AG10803 (cell line): ENCODE measurements at places on chromosomes 13 and 19.

GRCh38 chr19:883661-884211, 9.3 kb downstream of the MED16 start:
- DNase-seq: no peak

DNA sequence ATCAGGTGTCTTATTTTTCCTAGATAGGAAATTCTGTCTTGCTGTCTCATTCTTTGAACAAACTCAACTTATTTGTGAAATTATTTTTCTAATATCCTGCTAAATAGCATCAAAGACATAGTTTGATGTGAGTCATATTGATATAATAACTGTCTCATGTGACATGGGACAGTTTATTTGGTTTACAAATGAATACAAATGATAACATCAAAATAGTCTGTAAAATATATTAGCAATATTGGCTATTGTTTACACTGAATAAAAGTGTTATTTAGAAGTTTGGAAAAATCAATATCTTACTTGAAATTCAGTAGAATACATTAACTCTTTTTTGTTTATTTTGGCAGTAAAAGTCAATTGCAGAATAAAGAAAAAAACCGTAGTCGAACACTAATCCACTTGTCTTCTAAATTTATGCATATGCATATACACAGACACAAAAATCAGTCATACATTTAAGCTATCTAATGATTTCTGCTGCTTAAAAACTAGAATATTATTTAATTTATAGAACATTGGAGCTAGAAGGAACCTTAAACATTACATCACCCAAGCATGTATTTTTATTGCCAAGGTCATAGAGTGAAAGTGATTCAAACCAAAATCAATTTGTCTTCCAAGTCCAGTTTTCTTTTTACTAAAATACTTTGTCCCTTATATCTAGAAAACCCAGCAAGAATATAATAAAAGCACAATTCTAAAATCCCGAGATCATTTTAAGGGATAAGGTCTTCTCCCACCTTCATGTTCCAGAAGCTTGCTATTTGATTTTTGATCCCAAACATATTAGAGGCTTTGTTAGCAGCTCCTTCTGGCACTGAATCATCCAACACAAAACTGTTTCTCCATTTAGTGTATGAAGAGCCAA, 776.5 kb upstream of the SLITRK1 start:
- no peak for DNase-seq

- DNase-seq: no peak
Observed at GRCh38 chr19:14107581-14108461, 9.7 kb downstream of the PRKACA start.

- DNase-seq: no peak
Observed at GRCh38 chr19:24003537-24003936, 83.5 kb upstream of the ZNF254 start.

DNA sequence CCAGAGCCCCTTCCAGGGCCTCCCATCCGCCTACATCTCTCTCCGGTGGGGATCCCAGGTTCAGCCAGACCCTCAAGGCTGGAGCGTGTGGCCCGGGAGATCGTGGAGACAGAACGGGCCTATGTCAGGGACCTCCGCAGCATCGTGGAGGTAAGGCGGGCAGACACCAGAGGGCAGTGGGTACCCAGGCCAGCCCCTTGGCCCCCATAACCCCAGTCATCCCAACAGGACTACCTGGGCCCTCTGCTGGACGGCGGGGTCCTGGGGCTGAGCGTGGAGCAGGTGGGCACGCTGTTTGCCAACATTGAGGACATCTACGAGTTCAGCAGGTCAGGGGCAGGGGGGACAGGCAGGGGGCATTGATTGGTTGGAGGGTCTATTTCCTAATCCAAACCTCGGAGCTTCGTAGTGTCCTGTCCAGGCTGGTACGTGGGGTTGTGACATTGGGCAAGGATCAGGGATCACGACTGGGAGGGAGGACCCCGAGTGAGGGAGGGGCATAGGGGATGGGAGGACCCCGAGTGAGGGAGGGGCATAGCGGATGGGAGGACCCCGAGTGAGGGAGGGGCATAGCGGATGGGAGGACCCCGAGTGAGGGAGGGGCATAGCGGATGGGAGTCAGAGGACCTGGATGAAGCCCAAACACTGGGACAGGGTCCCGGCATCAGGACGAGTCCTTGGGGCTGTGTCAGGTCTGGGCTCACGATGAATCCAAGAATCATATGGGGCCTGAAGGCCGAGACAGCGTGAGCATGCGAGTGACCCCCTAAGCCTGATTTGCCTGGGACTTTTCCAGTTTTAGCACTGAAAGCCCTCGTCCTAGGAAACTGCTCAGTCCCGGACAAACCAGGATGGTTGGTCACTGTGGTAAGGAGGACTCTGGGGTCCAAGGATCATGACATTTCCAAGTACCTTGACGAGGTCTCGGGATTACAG, 2.9 kb downstream of the PLEKHG2 start:
- DNase-seq: no peak

GRCh38 chr19:5150902-5151741, 182.2 kb downstream of the KDM4B start:
- DNase-seq: no peak

DNA sequence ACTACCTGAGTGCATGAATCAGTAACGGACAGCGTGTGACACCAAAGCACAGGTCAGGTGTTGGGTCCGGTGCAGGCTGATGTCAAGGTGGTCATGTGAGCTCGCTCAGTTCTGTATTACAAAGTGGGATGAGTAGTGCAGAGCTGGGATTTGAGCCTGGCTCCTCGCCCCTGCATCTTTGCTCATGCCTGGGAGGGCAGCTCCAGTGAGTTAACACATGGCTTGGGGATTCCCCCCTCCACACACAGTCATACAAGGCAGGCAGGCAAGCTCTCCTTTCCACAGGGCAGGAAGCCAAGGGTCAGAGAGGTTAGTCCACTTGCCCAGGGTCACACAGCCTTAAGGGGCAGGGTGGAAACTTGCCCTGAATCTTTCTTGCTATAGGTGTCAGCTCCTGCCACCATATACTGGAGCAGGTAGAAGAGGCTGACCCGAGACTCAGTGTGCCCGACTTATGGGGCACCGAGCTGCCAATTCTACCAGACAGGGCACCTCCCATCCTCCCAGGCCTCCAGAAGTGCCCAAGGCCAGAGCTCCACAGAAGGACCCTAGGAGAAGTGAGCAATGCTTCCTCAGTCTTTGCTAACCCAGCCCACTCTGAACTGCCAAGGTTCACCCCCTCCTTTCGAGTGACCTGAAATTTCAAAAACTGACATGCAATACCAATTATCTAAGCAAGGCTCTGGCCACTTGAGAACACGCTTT, 35.4 kb downstream of the ZNF787 start:
- peak; percentile 13 for DNase-seq

DNA sequence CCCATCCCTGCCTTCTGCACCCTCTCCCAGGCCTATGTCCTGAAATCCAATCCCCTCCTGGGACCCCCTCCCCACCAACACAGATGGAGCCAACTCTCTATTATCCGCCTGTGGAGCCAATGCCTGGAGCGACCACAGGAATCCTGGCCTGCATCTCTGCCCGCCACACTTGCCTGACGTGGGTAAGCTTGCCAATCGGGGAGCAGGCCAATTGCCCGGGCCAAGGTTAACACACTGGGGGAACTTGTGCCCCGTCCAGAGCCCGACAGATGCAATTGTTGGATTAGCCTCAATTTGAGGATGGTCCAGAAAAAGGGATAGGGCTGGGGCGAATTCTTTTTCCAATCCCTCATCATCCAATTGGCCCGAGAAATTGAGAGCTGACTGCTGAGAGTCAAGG, 5.9 kb downstream of the WIZ start:
- DNase-seq: peak; percentile 16

GRCh38 chr13:112709825-112710783, 20.3 kb downstream of the ATP11A start:
- no peak for DNase-seq

DNA sequence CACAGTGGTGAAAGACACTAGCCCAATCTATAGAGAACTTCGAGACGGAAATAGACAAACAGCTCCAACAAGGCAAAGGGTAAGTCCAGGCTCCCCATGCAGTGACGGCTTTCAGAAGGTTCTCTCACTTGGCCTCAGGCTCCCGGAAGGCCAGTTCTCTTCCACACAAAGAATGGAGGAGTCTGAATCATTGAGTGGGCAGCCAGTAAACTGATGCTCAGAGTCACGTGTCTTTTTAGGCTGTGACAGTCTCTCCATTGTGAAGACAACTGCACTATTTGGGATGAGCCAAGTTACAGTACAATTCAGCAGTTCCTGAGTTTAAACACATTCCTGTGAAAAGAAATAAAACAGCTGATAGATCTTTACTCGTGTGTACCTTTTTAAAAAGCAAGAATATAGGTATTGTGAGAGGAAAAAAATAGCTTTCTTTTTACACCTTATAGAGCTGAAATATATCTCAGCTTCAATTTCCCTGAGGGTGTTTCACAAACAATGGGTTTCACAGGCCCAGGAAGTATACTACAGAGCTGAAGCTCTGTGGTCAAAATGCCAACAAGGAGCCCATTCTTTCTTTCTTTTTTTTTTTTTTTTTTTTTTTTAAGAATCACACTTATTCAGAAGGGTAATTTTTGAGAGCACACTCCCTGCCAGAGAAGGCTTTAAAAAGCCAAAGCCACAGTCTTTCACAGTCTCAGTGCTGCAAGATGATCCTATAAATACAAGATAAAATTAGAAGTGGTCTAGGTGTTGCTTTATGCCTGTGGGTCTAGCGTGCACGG, 135.1 kb downstream of the FREM2 start:
- DNase-seq: no peak

- DNase-seq: no peak
Observed at GRCh38 chr13:113633485-113633873, 24.5 kb downstream of the ATP4B start.

DNA sequence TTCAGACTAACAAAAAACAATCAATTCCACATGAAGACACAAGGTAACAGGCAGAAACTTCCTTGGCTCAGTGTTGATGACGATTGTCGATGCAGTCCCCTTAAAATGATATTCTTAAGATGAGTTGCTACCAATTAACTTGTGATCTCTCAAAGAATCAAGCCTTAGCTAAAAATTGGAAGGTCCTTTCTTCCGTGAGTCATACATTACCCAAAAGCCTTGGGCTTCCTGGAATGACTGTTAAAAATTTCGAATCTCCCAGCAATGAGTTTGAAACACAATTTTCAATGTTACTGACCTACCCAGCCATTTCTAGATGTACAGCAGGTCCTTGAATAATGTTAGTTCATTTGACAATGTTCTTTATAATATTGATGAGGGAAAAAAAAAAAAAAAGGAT, 28.0 kb upstream of the RB1 start:
- peak; percentile 3 for DNase-seq

DNA sequence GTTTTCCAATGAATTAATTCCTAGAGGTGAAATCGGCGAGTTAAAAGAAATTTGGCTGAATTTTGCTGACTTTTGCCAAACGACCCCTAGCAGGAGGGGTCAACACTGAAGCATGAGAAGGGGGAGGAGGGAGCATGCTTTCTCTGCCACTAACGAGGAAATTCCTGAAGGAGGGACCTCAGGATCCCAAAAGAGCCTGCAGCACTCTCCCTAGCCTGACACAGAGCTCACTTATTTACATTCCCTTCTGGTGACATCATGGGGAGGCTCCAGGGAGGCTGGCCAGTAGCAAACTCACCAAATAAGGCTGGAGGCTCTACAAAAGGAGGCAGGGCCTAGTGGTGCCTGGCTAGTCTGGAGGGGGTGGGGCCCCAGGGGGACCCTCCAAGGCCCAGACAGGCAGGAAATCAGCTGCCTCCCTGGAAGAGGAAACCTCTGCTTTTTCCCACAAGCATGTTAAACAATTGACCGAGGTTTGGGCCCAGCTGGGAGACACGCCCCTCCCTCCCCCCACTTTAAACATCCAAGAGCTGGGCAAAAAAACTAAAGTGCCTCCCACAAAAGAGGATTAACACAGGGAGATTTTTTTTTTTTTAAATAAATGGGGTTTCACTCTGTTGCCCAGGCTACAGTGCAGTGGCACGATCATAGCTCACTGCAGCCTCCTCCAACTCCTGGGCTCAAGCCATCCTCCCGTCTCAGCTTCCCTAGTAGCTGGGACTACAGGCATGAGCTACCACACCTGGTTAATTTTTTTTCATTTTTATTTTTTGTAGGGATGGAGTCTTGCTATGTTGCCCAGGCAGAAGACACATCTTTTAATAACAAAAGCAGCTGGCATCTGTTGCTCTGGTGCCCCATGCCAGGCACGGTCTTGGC, 2.1 kb downstream of the DAPK3 start:
- DNase-seq: peak; percentile 99

GRCh38 chr19:8490873-8491272, 11.6 kb downstream of the PRAM1 start:
- DNase-seq: no peak

- no peak for DNase-seq
Observed at GRCh38 chr19:781800-782184, 15.5 kb upstream of the PTBP1 start.

DNA sequence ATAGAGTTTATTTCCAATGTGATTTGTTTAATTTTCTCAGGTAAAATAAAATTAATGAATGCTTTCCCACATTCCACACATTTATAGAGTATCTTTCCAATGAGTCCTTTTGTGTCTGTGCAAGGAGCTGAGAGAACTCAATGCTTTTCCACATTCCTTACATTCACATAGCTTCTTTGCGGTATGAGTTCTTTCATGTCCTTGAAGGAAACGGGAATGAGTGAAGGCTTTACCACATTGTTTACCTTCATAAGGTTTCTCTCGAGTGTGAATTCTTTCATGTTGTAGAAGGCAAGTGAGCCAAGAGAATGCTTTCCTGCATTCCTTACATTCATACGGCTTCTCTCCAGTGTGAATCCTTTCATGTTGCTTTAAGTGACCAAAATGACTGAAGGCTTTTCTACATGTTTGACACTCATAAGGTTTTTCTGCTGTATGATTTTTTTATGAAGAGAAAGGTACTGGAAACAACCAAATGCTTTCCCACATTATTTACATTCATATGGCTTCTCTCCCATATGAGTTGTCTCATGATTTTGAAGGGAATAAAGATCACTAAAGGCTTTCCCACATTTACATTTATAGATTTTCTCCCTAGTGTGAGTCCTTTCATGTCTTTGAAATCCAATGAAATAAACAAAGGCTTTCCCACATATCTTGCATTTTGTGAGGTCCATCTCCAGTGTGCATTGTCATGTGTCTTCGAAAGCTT, 14.4 kb upstream of the ZNF442 start:
- DNase-seq: no peak

- peak; percentile 57 for DNase-seq
Observed at GRCh38 chr13:22800526-22801401, 380.0 kb upstream of the SGCG start.

- DNase-seq: no peak
Observed at GRCh38 chr19:9427941-9428340, 7.4 kb downstream of the ZNF266 start.

GRCh38 chr19:40217027-40217810, 965 bp downstream of the TTC9B start:
- DNase-seq: no peak

DNA sequence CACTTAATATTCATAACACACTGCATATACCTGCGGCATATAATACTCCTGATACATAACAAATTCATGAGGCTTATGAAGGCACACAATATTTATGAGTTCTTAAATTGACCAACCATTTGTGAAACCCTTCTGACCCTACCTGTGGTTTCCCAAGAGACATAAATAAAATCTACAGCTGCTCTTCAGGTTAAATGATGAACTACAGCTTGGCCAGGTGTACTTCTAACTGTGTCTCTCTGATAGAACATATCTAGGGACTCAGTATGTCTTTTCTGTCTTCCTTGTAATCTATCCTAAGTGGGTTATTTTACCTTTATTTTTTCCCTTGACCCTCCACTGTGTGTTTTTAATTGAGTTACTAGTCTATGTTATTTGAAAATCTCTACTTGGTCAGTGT, 189.9 kb upstream of the UFM1 start:
- DNase-seq: no peak

- DNase-seq: peak; percentile 89
Observed at GRCh38 chr13:26019881-26020870, 31.6 kb downstream of the SHISA2 start.
